ENCODE measurements at places on chromosomes 5 and 9. TPM values are rescaled to one million over a fixed set of nuclear protein-coding genes. Genes with fewer than 3 reads are reported as not detected.

Gene TRIM7
- 41.8 TPM for total RNA-seq

Gene WHRN
- total RNA-seq, result 5.1 TPM

Gene TNFSF8
- not detected for total RNA-seq

Gene SLC6A3
- 0.07 TPM for total RNA-seq

Gene OBP2A
- not detected for total RNA-seq

Gene GPR107
- total RNA-seq, result 23.8 TPM

Gene GLRX
- 49.7 TPM for total RNA-seq

Gene IFNB1
- not detected for total RNA-seq

Gene TLX3
- total RNA-seq, result not detected

Gene CANX
- total RNA-seq, result 395 TPM

Gene KYAT1
- total RNA-seq, result 7.7 TPM

Gene PTGES
- total RNA-seq, result 92.3 TPM

Gene PITX1
- total RNA-seq, result 34.6 TPM

Gene ANKRD34B
- 0.07 TPM for total RNA-seq

Gene PAEP
- 0.27 TPM for total RNA-seq

Gene IFT74
- total RNA-seq, result 18.0 TPM

Gene SIT1
- total RNA-seq, result not detected

Gene ELAVL2
- not detected for total RNA-seq

Gene MYMK
- not detected for total RNA-seq

Gene OGN
- not detected for total RNA-seq

Gene FAM169A
- 6.2 TPM for total RNA-seq

Gene TLR4
- 0.34 TPM for total RNA-seq
